ENCODE measurements at places on chromosomes 4 and X.

DNA sequence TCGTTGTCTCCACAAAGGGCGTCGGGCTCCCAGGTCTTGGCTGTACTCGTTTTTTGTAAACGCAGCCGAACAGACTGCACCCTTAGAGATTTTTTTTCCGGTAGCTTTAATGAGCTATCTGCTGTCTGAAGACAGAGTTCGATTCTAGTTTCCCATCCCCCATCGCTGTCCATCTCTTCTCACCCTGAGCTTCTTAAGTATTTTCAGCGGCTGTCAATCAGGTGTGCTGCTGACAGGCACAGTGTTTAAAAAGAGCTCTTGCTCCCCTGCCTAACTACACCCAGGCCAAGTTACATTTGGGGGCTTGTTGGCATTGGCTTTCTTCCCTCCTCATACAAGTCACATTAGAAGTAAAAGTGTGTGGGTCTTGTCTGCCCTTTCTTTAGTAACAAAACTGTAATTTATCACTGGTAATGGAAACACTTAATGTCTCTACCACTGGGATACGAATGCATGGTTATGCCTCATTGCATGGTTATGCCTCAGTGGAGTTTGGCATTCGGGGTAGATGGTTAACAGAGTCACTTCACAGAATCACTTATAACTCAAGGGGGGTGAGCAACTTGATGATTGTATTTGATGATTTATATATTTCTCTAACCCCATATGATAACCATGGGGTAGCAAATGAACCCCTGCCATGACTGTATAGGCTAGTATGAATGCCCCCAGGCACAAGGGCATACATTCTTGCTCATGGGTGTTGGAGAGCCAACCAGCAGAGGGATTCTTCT is 1.4 kb upstream of the ARHGAP6 start:
- DNase-seq = peak; percentile 49

GRCh38 chrX:42027367-42028000 is 104.1 kb upstream of the CASK start:
- DNase-seq = no peak

DNA sequence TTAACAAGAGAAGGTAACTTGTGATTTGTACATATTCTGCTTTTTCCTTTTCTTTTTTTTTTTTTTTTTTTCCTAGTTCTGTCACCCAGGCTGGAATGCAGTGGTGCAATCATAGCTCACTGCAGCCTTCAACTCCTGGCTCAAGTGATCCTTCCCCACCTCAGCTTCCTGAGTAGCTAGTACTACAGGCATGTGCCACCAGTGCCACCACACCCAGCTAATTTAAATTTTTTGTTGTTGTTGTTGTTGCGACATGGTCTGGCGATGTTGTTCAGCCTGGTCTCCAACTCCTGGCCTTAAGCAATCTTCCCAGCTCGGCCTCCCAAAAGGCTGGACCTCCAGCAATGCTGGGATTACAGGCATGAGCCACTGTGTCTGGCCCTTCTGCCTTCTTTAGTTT is 1.5 kb upstream of the TACR3 start:
- no peak for DNase-seq

- no peak for DNase-seq
Measured at GRCh38 chrX:28697732-28698131, 110.5 kb downstream of the IL1RAPL1 start.

GRCh38 chr4:143626134-143626911 is 74.2 kb downstream of the FREM3 start:
- DNase-seq = peak; percentile 71

GRCh38 chr4:3408793-3409330 is 32.9 kb upstream of the HGFAC start:
- no peak for DNase-seq

DNA sequence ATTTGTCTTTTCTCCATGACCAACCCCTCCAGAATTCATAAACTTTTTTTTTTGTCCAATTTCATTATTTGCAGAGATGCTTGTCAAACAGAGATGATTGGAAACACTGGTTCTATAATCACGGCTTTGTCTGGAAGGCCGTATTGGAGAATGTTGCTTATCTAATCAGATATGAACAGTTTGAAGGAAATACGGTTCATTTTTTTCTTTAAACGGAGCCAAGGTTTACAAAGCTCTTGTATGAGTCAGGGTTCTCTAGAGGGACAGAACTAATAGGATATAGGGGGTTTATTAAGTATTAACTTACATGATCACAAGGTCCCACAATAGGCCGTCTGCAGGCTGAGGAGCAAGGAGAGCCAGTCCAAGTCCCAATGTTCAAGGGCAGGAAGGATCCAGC is 1415.8 kb downstream of the C4orf33 start:
- no peak for DNase-seq

DNA sequence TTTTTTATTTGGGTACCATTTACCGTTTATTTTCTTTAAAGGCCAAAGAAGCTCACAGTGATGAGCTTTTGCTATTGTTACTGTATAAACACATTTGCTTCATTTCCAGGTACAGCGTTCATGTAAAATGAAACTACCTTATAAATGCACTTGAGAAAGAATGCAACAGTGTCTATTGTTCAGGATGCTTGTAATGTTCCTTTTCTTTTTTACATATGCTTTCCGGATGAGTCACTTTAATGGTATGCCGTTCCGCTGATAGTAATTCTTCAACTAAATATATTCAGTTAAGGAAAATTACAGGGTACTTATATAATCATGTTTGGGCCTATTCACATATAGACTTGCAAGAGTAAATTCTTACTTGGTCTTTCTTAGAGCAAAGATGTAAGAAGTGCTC is 354.9 kb downstream of the RPA4 start:
- DNase-seq = no peak

GRCh38 chr4:121690001-121690400 is 6.8 kb downstream of the ANXA5 start:
- no peak for DNase-seq

- peak; percentile 69 for DNase-seq
Measured at GRCh38 chrX:56802921-56803849, 74.1 kb downstream of the NBDY start.

All from NCI-H345 (cell line).